Activated T-helper 2 cell treated with anti-CD3 and anti-CD28 coated beads, Interferon-gamma antibody, Interleukin-2, Interleukin-4, amounts not matched to agents 10 μg/mL and 5 μg/mL and 100 μg/mL, durations not matched to agents 14 hours and 24 hours and 36 hours (primary cell): ENCODE measurements at places on chromosomes 3 and 15.

- DNase-seq, result no peak
These were observed 12.2 kb upstream of the ZBED2 start for GRCh38 chr3:111607240-111607920.

DNA sequence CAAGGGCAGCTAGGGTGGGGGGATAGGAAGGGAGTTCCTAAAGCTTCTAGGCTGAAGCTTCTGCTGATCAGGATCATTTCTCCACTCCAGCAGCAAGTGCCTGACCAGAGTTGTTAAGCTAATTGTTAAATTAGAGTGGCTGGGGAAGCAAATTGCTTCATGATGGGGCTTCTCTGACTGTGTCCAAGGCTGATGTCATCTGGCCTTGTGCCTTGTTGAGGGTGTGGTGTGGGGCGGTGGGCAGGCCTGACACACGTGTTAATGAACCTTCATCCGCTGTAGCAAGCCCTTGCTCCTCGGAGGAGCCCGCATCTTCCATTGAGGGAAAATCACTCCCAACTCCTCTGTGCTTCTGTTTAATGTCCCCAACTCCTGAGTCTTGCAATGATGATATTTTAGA lies 84.3 kb upstream of the ROPN1 start:
- no peak for DNase-seq

DNA sequence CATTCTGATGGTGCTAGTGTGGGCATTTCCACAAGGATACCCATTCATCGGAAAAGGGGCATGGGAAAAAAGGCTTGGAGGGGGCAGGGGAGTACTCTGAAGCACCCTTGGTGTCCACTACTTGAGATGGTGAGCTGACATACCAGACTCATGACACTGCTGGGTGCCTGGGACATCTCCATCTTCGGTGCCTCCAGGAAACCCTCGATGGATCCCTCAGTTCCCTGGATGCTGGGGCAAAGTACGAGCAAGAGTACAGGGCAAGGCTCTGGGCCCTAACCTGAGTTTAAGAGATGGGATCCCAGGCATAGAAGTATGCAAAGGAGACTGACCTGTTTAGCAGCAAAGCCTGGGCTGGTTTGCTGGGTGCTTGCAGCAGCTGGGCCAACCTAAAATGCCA lies 5.2 kb upstream of the IP6K1 start:
- no peak for DNase-seq

DNA sequence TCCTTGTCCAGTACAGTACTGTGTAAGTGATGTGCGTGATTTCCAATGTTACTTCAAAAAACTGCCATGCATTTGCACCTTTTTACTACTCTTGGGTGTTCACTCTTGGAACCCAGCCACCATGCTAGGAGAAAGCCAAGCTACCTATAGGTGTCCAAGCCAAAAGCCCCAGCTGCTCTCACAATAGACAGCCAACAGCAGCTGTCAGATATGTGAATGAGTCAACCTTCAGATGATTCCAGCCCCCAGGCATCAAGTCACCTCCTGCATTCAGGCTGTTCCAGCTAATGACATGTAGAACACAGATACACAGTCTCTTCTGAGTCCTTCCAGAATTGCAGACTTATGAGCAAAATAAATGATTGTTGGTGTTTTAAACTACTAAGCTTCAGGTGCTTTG lies 417.7 kb upstream of the TGFBR2 start:
- DNase-seq, result no peak

GRCh38 chr15:101207867-101208288 lies 44.0 kb downstream of the CHSY1 start:
- DNase-seq, result no peak

GRCh38 chr3:101193957-101194356 lies 126.4 kb downstream of the IMPG2 start:
- DNase-seq, result no peak

- no peak for DNase-seq
These were observed 12.6 kb downstream of the RFTN1 start for GRCh38 chr3:16500911-16501310.

- no peak for DNase-seq
These were observed 13.9 kb downstream of the ELL3 start for GRCh38 chr15:43762824-43763223.

- DNase-seq, result no peak
These were observed 237.5 kb upstream of the CHRM5 start for GRCh38 chr15:33730815-33731214.

DNA sequence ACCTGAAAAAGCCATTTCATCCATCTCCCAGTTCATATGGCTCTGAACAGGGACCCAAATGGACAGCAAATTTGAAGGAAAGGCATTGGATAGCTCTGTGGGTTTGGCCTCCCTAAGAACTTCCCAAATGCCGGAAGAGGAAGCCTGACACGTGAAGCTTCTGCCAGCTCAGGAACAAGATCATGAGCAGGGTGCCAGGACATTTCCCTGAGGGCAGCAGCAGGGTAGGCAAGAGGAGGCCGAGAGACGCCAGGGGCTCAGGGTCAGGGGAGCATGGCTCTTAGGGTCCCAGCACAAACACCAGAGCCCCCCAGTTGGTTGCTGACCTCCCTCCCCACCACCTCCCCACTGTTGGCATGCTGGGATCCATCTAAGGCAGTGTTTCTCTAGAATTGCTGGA lies 187.5 kb downstream of the MEGF11 start:
- no peak for DNase-seq

DNA sequence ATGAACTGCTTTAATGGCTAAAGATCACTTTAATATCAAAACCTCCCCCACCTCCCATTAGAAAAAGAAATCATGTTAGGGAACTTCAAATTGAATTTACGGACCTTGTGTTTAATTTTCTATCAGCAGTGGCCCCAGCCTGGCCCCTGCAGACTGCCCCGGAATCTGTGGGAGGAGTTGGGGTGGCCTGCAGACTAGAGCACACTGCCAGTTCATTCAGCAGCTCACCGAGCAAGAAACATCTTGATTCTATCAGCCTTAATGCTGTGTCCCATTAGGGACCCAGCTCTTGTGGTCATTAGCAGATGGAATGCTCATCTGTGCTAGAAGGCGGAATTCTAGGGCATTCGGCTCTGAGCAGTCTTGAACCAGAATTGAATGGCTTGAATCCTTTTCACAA lies 54.2 kb downstream of the FLNB start:
- no peak for DNase-seq

DNA sequence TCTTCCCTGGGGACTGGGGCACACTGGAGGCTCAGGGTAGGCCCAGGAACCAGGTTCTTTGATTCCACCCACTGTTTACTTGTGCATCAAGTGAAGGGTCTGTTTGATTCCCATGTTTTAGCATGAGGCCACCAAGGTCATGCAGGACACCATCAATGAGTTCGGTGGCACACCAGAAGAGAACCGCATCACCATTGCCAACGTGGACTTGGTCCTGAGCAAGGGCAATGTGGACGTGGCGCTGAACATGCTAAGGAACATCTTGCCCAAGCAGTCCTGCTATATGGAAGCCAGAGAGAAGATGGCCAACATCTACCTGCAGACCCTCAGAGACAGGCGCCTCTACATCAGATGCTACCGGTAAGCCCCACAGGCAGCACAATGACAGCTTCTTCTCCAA lies 21.5 kb downstream of the TTC21A start:
- DNase-seq, result no peak

GRCh38 chr3:42133500-42134298 lies 42.5 kb downstream of the TRAK1 start:
- DNase-seq, result no peak

GRCh38 chr3:42045708-42046243 lies 45.4 kb upstream of the TRAK1 start:
- DNase-seq, result no peak

DNA sequence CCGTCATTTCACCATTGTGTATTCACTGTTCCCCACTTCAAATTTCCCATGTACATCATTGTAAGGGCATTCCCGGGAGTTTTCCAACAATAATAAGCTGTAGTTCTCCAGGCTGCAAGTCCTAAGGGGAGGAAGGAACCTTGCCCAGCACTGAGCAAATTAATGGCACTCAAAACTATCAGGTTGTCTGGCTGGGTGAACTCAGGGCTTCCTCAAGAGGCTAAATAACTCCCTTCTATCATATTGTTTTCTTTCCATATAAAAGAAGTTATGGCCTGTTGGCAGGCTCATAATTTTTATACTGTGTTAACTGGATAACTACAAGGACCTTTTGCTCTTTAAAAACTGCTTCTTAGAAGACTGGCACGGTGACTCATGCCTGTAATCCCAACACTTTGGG lies 71.4 kb downstream of the SEMA6D start:
- no peak for DNase-seq

DNA sequence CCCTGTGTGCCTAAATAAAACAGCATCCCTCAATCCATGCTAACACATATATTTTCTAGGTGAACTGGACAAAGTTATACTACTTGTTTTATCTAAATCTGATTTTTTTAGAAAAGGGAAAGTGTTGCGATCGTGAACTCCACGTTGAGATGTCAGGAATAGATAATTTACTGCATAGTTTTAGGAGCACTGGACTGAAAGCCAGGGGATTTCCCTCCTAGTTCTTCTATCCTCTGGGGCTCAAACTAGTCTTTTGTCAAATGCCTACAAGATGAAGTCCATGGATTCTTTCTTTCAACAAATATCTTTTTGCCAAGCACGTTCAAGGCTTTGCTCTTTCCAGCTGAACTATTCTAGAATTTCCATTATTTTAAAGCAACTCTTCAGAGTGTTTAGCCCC lies 617 bp upstream of the HPS3 start:
- no peak for DNase-seq

DNA sequence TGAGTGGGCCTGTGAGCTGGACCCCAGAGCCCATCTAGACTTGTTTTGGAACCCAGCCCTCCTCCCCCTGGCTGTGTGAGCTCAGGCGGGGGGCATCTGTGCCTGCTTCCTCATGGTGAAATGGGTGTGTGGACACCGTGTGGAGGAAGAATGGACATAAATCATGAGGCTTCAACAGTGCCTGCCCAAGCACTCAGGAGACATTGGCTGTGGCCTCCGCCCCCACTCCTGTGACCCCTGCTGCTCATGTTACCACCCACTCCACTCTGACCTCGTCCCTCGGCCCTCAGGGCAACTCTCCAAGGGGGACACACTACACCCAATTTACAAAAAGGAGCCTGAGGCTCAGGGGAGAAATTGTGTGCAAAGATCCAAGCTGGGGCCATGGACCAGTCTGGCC lies 16.6 kb downstream of the TPRA1 start:
- DNase-seq, result no peak
